ENCODE measurements at places on chromosomes 6 and 20. TPM values are rescaled to one million over a fixed set of nuclear protein-coding genes. Genes with fewer than 3 reads are reported as not detected.
A peak's percentile ranks its signal among the peaks of the same experiment; 100 is the strongest.

- no peak for DNase-seq
These were observed 14.5 kb downstream of the TCF15 start for GRCh38 chr20:595330-596308.

DNA sequence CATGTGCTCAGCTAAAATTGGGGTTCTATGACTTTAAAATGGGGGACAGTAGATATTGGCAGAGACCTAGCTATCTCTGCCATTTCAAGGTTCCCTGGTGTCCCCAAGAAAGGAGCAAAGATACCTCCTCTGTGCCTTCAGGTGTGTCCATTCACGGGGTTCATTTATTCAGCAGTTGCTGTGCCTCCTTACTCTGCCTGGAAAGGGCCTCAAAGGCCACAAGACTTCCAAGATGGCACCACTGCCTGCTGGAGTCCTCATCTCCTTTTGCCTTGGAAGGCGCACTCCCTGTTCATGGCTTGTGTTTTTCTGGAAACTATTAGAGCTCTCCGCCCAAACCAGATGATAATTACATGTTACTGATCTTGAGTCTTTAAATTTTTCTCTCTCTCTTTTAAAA lies 3.9 kb upstream of the ZBP1 start:
- no peak for DNase-seq

- DNase-seq, result peak; percentile 18
These were observed 85.8 kb downstream of the SLC35F1 start for GRCh38 chr6:117992856-117993255.

GRCh38 chr6:89067796-89068195 lies 12.8 kb upstream of the PNRC1 start:
- DNase-seq, result no peak

DNA sequence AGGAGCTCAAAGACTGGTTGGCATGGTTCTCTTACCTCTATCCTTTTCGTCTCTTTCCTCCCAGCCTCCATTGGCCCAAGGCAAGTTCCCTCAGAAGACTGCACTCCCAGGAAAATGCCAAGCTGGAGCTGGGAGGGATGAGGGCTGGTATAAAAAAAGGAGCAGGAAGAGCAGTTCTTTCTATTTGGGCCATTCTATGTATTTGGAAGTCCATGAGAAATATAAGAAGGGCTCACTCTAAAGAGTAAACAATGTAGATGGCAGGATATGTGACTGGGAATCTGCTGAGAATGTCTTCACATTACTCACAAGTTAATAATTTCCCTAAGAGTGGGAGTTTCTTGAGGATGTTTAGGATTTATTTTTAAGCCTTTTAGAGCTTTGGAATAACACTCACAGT lies 36.6 kb upstream of the ADTRP start:
- DNase-seq, result peak; percentile 62

- DNase-seq, result no peak
These were observed 77.0 kb upstream of the MAP3K7 start for GRCh38 chr6:90663873-90664272.

DNA sequence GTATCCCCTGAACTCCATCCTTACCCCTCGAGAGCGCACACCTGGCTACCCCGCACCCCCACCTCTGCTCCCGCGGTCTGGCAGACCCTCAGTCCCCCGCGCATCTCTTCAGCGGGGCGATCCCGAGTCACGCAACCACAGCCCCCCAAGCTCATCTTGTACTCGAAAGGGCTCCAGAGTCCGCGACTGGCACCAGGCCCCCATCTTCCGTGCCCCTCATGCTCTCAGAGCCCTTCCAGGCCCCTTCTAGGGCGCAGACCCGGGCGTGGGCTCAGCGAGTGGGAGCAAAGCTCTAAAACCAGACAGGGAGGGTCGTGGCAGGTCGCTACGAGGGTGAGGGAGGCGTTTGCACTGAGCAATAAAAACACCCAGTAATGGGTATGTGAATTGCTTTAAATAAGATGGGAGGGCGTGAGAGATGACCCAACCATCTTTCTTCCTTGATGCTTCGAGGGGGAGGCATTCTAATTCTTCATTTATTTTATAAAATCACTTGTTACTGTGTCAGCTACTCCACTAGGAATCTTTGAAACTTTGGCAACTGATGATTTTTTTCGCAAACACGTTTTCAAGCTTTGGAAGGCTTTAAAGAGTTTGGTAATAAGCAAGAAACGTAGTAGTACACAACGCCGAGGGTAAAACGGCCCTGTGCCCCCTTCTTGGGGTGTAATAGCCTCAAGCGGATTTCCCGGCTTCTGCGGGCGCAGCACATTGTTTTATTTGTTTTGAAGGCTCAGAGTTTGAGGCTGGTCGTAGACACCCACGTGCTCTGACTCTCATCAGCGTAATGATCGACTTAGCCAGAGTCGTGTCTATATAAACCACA lies 42.6 kb upstream of the SUPT3H start:
- peak; percentile 89 for DNase-seq

DNA sequence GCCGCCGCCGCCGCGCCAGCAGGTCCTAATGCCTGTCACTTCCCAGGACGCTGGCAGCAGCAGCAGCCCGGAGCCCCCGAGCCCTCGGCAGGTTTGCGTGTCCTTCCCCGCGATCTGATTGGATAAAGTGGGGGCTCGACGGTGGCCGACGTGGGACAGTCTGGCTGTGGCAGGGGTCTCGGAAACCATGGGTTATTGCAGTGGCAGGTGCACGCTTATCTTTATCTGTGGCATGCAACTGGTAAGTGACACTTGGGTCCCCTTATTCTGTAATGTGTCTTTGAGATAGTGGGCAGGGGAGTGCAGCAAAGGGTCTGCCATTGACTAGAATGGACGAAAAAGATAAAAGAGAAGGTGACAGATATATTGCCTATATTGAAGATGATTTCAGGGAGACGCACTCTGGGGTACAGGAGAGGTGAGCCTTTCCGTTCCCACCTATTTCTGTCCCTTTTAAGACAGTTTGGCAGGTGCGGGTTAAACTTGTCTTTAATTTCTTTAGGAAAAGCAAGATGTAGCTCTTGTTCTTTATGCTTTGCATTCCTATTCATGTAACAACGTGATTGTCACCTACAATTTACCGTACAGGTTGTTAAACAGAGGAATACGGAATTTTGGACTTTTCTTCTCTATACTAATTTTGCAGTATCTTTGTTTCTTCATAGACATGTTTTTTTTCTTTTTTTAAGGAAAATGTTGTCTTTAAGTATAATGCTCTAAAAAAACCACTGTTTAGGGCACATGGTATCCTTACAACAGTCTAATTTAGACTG lies 535 bp downstream of the NKAIN2 start:
- no peak for DNase-seq

DNA sequence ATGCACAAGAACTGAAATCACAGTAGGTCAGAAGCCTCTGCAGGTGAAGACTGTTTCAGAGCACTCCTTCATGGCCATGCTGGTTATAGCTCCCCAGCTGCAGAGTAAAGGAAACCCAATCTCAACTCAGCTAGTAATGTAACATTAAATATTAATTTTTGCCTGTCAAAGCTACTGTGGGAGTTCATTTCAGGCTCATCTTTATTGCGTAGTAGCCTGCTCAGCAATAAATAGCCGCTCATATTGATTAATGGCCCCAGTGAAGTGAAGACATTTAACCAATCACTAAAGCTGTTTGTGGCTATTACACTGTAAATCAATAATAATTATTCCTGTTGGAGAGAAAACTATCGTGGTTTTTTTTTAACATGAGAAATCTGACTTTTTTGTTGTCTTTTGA lies 101.7 kb downstream of the FRK start:
- no peak for DNase-seq

- DNase-seq, result no peak
These were observed 24.1 kb downstream of the TTK start for GRCh38 chr6:80028589-80028988.

GRCh38 chr6:111573892-111574797 lies 31.5 kb downstream of the TRAF3IP2 start:
- DNase-seq, result peak; percentile 93

GRCh38 chr6:157706883-157707282 lies 116.2 kb upstream of the SNX9 start:
- DNase-seq, result no peak

DNA sequence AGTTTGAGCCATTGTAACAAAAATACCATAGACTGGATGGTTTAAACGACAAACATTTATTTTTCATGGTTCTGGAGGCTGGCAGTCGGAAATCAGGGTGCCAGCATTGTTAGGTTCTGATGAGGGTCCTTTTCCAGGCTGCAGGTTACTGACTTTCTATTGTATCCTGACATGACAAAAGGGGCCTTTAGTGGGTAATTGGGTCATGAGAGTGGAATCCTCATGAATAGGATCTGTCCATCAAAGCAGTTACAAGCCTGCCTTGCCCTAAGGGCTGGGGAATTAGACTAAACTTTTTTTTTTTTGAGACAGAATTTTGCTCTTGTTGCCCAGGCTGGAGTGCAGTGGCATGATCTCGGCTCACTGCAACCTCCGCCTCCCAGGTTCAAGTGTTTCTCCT lies 347.9 kb upstream of the TSHZ2 start:
- DNase-seq, result no peak

DNA sequence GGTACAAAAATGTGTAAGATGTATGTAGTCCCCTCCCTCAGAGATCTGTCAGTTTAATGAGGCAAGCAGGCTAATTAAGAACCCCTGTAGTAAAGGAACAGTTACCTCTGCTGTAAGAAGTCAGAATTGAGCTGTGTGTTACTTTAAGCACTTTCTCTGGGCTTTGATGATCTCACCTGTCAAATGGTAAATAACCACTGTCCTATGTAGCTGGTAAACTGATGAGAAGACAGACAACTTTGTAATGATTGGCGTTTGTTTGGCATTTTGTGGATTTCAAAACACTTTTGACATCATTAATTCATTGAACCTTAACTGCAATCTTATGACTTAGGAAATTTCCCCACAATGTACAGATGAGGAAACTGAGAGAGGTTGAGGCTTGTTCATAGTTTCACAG lies 55.7 kb downstream of the RALY start:
- DNase-seq, result no peak

DNA sequence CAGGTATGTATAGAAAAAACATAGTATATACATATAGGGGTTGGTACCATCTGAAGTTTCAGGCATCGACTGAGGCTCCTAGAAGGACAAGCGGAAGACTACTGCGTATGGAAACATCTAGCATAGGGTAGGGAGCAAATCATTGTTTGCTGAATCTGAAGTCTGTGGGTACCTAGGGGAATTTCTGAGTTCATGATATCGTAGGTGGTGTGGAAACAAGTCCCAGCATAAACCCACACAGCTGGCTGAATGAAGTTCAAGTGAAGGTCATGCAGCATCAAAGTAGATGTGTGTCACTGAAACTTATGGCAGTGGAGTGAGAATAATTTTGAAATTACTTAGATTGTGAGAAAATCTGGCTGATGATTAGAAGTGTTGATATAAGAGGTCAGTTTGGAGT lies 39.4 kb downstream of the MAP7 start:
- no peak for DNase-seq

DNA sequence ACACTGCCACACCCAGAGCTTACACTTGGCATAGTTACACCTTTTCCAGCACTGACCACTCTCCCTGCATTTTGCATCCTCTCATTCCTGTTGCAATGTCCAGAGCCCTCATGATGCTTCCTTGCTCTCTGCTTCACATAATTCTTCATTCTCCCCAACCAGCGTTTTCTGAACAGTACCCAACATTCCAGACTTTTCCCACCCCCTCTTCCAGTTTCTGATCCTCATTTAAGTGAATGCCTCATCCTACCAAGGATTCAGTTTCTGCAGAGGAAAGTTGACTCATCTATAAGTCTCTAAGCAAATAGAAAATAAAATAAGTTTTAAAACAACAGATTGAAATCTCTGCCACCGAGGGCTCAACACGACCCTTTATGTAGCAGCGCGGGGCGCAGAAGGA lies 321.3 kb upstream of the TCF21 start:
- DNase-seq, result no peak

DNA sequence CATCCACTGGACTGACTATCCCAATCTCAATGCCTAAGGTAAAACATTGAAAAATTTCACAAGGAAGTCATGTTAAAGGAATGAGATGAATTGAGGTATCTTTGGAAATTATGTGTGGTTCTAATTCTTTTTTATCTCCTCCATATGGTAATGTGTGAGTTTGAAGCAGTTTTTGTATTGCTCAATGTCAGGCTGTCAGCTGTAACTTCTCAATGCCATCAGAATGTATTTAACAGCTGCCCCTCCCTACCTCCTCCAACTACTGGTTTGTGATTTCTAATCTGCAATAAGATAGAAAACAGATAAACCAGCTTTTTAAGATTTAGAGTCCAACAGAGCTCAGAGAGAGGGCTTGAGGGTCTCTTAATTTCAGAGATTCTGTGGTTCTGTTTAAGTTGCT lies 1005.8 kb upstream of the ADGRB3 start:
- DNase-seq, result peak; percentile 70

Gene PREX1
- 3.1 TPM for total RNA-seq

Gene RNF182
- 2.5 TPM for total RNA-seq

Gene TMEM74B
- total RNA-seq, result not detected

Gene CDS2
- total RNA-seq, result 22.1 TPM

Gene IL17F
- not detected for total RNA-seq

Gene C6orf132
- total RNA-seq, result 1.2 TPM

Gene CST7
- total RNA-seq, result not detected

Gene HSPA12B
- total RNA-seq, result 0.17 TPM
